Stimulated activated CD4-positive, alpha-beta T cell treated with anti-CD3 and anti-CD28 coated beads, Interleukin-1b, Interleukin-23, amount 100 ng/mL, for 1 hour (primary cell): ENCODE measurements at places on chromosomes 3 and 15.
A peak's percentile ranks its signal among the peaks of the same experiment; 100 is the strongest.

GRCh38 chr3:188296761-188297612 lies 143.0 kb downstream of the LPP start:
- DNase-seq = no peak

DNA sequence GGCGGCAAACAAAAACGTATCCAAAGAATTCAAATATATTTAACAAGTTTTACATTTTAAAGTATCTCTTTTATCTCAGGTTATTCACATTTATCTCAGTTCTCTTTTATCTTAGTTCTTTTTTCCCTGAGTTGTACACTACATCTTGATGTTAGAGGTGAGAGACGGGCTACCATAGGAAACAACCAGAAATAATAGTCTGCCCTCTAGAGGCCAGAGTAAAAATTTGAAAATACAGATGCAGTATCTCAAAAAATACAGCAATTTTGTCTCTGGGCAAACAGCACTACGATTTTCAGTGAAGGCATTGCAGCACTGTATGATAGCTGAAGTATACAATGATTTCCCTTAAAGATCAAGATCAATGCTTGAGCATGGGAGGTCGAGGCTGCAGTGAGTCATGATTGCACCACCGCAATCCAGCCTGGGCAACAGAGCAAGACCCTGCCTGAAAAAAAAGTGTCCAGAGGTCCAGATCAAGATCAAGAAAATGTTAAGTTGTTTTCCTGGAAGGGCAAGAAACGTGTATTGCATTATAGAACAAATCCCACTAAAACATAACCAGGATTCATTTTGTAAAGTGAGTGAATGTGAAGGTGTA lies 82.6 kb upstream of the ATP11B start:
- DNase-seq = no peak

DNA sequence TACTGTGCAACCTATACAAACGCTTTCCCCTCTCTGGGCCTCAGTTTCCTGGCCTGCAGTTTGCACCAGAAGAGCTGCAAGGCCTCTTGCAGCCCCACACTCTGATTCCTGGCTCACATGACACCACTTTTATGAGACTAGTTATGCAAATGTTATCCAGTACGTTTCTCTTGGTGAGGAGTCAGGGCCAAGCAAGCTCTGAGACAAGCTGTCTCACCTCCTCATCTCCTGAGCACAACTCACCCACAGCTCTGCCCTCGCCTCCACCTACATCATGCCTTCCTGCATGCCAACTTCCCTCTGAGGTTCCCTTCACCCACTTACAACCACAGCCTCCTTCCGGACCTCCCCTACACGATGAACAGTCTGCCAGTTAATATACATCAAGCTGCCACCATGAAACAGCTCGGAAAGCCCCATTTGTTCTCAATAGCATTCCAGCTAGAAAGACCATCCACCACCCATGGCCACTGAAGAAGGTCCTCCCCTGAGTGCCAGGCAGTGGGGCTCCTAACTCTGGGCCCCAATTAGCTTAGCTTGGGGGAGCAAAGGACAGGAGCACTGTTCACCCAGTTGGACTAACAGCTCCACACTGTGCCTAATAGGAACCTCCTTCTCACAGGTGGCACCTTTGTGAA lies 25.0 kb downstream of the CRYGS start:
- DNase-seq = peak; percentile 41

GRCh38 chr15:66039117-66039871 lies 170.0 kb downstream of the RAB11A start:
- DNase-seq = no peak

DNA sequence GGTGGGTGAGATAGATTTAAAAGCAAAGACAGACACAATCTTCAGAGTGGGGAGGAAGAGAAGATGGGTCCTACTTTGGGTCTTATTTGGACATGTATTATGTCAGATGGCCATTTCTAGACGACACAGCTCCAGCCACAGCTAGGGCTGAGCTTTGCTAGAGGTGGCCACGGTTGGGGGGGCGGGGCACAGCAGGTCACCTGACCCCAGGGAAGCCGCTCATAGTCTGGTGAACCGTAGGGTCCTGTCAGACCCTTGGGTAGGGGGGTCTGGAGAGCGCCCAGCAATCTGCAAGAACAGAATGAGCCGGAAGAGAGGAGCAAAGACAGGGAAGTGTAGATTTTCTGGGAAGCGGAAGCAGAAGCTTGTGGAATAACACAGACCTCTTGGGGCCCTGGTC lies 6.6 kb downstream of the EPB42 start:
- DNase-seq = no peak

- no peak for DNase-seq
Observed at GRCh38 chr3:156675830-156676767, 1.7 kb downstream of the TIPARP start.

DNA sequence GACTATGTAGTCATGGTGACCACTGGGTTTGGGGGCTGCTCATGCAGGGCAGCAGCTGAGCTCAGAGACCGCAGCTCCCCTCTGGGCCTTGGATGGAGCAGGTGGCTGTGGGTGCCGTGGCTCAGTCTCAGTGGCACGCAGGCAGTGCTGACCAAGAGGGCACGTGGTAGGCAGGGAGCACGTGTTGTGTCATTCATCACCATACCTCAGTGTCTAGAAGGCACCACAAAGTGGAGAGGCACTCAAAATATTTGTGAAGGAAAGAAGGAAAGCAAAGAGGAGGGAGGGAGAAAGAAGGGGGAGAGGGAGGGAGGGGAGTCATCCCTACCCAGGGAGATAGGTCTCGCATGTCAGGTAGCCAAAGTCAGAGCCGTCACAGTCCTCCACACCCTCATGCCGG lies 26.1 kb downstream of the EAF1 start:
- no peak for DNase-seq

- no peak for DNase-seq
Observed at GRCh38 chr15:65804252-65804931, 12.3 kb upstream of the DENND4A start.

GRCh38 chr3:175743733-175744400 lies 884.7 kb downstream of the NAALADL2 start:
- DNase-seq = no peak

GRCh38 chr15:85730001-85730820 lies 64.5 kb downstream of the KLHL25 start:
- peak; percentile 15 for DNase-seq

DNA sequence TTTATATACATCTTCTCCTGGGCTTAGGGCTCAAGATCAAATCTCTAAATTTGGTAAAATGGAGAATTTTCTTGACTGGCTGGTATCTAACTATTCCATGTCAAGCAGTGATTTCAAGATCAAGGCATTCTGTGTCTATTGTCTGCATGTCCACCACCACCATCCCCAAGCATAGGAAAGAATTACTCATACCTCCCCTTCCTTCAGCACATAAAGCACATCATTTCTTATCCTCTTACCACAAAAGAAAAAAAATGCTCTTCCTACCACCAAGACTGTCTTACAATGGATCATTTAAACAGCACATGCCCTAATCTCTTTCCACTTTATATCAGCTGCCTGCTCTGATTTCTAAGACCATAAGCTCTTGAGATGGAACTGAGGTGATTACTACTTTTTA lies 470.5 kb upstream of the THBS1 start:
- no peak for DNase-seq

DNA sequence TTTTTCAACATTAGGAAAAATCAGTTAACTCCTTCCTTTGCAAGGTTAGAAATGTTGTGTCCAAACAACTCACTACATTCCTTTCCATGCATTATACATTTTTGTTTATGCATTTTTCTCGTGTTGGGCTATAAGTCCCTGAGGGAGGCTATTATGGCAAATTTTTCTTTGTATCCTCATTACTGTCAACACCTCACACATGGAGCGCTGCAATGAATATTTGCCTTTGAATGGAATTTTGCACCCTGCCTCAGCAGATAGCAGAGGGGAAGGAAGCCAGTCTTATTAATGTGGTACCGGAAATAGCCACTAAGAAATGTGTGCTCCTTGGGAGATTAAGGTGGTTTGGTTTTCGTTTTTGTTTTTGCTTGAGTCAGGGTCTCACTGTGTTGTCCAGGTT lies 134.7 kb downstream of the THSD4 start:
- no peak for DNase-seq

- DNase-seq = no peak
Observed at GRCh38 chr3:191476066-191476772, 15.3 kb downstream of the PYDC2 start.

DNA sequence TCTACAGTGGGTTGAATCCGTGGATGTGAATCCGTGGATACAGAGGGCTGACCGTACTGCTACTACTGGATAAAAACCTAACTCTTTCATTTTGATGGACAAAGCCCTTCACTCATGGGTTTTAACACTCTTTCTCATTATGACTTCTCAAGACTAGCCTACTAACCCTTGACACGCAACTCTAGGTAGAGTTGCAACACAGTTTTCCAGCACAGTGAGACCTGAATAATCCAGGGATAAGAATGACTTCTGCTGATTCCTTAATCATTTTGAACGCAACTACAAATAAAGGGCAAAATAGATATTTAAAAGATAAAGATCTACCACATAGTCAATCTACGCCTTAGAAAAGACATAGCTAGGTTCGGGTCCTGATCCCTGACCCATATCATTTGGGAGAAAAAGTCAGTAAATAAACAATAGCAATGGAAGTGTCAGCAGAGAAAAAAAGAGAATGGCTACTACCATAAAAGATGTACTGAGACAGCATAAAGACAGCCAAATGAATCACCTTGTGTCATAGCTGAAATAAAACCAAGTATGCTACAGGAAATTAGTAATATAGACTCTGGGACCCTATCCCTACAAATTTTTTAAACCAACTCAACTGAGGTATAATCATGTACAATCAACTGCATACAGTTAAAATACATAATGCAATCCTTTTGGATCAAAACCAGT lies 87.6 kb downstream of the DPH6 start:
- no peak for DNase-seq

- no peak for DNase-seq
Observed at GRCh38 chr3:184683234-184683633, 28.6 kb downstream of the MAGEF1 start.

GRCh38 chr3:64262574-64263114 lies 37.4 kb upstream of the PRICKLE2 start:
- DNase-seq = no peak

DNA sequence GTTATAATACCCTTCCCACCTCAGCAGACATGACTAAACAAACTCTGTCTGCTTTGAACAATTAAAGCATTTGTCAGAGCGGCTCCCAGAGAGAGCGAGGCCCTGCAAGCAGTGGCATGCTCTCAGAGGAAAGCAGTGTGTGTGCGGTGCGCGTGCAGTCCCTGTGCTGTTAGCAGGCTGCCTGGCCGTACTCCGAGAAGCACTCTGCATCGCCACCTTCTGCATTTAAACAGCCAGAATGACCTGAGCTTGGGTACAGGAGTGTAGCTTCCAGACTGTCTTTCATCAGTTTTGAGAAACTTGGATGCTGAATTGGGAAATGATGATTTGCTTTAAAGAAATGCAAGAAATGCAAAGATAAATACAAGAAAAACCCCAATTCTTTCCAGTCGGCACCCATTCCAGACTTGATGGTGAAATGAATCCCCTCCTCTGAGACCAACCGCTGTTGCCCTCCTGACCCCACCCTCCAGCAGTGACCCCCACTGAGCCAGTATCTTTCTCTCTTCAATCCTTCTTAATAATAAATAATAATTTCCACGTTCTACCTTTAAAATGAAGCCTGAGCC lies 113.5 kb downstream of the VGLL4 start:
- DNase-seq = no peak

DNA sequence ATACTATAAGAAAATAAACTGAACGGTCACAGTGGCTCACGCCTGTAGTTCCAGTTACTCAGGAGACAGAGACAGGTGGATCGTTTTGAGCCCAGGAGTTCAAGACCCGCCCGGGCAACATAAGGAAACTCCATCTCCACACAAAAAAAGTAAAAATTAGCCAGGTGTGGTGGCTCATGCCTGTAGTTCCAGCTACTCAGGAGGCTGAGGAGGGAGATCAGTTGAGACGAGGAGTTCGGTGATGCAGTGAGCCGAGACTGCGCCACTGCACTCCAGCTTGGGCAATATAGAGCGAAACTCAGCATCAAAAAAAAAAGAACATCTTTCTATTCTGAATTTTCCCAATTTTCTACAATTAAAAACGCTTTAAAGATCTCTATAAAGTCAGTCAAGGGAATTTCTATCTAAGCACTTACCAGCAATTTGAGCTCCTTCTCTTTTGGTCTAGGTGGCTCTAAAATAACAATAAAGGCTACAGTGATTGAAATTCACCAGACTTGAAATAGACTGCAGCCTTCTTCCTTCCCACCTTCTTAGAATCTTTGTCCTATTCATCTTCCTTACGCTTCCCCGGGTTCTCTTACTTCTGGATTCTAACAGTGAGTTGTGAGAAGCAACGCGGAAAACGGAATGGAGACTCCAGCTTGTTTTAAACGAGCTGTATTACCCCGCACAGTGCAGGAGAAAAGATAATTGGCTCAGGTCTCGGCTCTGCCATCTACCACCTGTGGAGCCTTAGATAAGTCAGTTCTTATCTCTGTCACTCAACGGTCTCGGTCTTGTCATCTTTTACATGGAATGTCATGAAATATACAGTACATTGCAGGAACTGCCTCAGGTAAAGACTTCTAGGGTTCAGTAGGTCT lies 812 bp upstream of the SEC62 start:
- no peak for DNase-seq

GRCh38 chr15:36331531-36332275 lies 247.7 kb upstream of the CDIN1 start:
- DNase-seq = no peak

DNA sequence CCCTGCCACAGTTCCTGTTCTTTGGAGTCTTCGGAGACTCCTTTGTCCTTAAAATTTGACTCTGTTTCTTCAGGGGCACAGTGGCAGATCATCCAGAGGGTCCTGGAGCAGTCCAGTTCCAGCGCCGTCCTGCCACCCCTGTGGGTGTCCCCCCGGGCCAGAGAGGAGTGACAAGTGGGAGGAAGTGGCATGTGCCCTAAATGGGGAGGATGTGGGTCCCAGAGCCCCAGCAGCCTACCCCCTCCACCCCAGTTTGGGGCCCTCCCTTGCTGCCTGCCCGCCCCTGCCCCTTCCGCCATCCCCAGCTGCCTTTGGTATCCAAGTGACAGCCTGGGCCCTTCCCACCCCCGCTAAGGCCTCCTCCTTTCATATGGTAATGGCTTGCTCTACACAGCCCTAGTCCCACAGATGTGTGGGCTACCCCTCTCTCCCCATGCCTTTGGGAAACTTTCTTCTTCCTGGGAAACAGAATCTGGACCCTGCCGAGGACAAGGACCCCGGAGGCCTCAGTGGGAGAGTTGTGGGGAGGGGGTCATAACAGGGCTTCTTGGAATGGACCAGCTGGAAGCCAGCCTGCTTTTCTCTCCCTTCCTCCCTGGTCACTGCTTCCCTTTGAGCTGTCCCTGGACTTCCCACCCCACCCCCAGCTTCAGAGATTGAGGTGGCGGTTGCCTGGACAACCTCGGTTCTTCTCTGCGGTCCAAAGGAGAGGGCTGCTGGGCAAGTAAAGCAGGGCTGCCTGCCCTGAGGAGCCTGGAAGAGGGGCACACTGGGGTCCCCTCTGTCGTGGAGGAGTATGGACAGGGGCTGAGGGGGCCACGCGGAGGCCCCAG lies 43.2 kb downstream of the KLHL25 start:
- DNase-seq = no peak

DNA sequence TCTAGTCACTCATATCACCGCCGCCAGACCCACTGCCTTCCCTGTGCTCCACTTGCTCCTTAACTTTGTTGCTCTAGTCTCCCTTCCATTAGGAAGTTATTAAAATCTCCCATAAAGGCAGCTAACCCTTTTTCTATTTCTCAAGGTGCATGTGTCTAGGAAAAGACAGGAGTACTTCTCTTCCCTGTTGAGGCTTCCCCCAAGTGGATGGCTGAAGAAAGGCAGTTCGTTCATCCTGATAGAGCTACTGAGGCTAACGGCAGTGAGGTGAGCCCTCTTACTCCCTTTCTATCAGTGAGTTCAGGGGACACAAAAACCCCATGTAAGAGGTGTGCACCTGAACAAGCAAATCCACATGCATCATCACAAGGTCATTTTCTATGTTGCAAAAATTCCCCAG lies 397.8 kb downstream of the IGSF11 start:
- no peak for DNase-seq
